ENCODE measurements at places on chromosomes 3 and 15.
A peak's percentile ranks its signal among the peaks of the same experiment; 100 is the strongest.

GRCh38 chr3:186760141-186760833 lies 23.1 kb upstream of the EIF4A2 start:
- peak; percentile 97 for DNase-seq
- H3K27me3 ChIP-seq, result no peaks in the 10 kb centered on the region
- no peak overlapping the region for H3K4me3 ChIP-seq
- H3K27ac ChIP-seq, result peak overlapping the region; percentile 67

- H3K4me1 ChIP-seq, result no peaks in the 10 kb centered on the region
- DNase-seq, result no peak
- no peak overlapping the region for H3K4me3 ChIP-seq
- H3K27ac ChIP-seq, result no peak overlapping the region
Observed at GRCh38 chr15:77074350-77074749, 3.4 kb upstream of the TSPAN3 start.

GRCh38 chr15:45690581-45691260 lies 55.9 kb downstream of the SQOR start:
- peak; percentile 13 for DNase-seq
- H3K4me3 ChIP-seq, result no peak overlapping the region
- no peak overlapping the region for H3K27ac ChIP-seq
- no peaks in the 10 kb centered on the region for H3K27me3 ChIP-seq

DNA sequence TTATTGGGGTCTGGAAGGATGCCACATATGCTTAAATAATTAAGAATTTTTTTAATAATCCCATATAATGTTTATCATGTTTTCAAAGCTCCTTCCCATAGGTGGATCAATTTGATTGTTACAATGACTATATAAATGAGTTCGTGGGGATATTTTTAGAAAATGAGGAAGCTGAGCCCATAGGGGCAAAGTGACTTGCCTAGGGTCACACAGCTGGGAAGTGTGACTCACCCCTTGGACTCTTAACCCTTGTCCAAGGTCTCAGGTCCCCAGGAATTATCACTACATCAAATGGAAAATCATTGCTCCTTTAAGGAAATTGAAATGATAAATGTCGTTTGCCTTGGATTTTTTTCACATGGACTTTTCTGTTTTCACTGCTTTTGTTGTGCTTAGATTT lies 161.2 kb upstream of the RGMA start:
- no peaks in the 10 kb centered on the region for H3K36me3 ChIP-seq
- DNase-seq, result peak; percentile 31
- H3K27ac ChIP-seq, result no peak overlapping the region
- H3K4me3 ChIP-seq, result no peak overlapping the region
- H3K4me1 ChIP-seq, result no peaks in the 10 kb centered on the region

DNA sequence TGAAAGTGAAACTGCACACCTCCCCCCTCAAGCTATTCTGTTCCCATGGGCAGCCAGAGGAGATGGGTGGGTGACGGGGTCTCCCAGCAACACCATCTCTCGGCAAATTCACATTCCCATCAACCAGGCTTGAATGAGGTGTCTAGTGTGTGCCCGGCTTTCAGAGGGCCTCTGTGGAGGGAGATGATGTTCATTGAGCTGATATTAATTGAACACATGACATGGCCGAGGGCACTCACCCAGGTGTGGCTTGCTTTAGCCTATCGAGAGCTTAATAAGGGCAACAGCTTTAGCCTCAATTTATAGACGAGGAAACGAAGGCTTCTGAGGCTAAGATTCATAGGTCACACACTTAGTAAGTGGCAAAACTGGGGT lies 288.0 kb downstream of the UACA start:
- no peak for DNase-seq
- H3K4me3 ChIP-seq, result no peak overlapping the region
- H3K4me1 ChIP-seq, result peaks cover 7% of the 10 kb centered on the region
- no peaks in the 10 kb centered on the region for H3K27me3 ChIP-seq
- no peak overlapping the region for H3K27ac ChIP-seq

GRCh38 chr15:73686781-73687256 lies 2.6 kb downstream of the CD276 start:
- H3K36me3 ChIP-seq, result peaks cover under 1% of the 10 kb centered on the region
- no peaks in the 10 kb centered on the region for H3K27me3 ChIP-seq
- no peak overlapping the region for H3K4me3 ChIP-seq

- H3K27me3 ChIP-seq, result no peaks in the 10 kb centered on the region
- no peak overlapping the region for H3K4me3 ChIP-seq
- H3K4me1 ChIP-seq, result peaks cover 5% of the 10 kb centered on the region
- H3K27ac ChIP-seq, result no peak overlapping the region
- no peak for DNase-seq
- H3K36me3 ChIP-seq, result peaks cover 9% of the 10 kb centered on the region
Observed at GRCh38 chr3:129281726-129282125, 3.1 kb downstream of the HMCES start.

DNA sequence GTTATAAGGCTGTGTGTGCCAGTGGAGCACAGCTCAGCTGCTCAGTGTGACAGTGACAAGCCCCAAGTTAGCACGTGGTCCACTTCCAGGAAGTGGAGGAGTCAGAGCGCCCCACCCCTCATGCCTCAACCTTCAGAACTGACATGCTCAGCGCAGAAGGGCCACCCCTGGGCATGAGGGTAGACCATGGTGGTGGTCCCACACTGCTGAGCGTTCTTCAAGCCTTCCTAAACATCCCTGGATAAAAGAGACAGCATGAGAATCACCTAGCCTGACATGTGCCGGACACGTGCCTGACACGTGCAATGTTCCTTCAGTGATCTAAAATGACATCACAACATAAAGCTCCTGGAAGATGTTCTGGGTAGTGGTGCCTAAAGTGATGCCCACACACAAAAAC lies 16.8 kb downstream of the ATP10A start:
- no peak overlapping the region for H3K27ac ChIP-seq
- DNase-seq, result no peak
- no peaks in the 10 kb centered on the region for H3K27me3 ChIP-seq
- peaks cover 12% of the 10 kb centered on the region for H3K4me1 ChIP-seq
- no peaks in the 10 kb centered on the region for H3K36me3 ChIP-seq

GRCh38 chr3:42349765-42350594 lies 60.4 kb downstream of the LYZL4 start:
- H3K4me1 ChIP-seq, result no peaks in the 10 kb centered on the region
- no peak overlapping the region for H3K4me3 ChIP-seq
- H3K36me3 ChIP-seq, result no peaks in the 10 kb centered on the region

DNA sequence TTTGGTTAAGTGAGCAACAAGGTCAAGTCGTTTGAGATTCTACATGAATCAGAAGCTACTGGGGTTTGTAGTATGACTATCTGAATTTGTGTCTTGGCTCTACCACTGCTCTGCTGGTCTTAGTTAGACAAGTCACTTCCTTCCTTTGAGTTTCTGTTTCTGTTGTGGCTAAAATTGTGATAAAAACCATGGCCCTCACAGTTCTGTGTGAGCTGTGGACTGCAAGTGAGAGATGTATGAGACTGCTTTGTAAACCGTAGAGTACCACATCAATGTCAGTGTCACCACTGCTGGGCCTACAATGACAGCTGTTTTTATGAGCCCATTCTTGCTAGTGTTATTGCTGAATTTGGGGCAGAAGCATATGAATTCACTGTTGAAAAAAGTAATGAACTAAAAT lies 32.7 kb downstream of the RARB start:
- H3K4me3 ChIP-seq, result no peak overlapping the region
- peaks cover 4% of the 10 kb centered on the region for H3K4me1 ChIP-seq
- no peaks in the 10 kb centered on the region for H3K27me3 ChIP-seq
- H3K27ac ChIP-seq, result no peak overlapping the region

GRCh38 chr15:57017024-57017423 lies 98.6 kb downstream of the TCF12 start:
- no peak overlapping the region for H3K27ac ChIP-seq
- DNase-seq, result no peak
- no peak overlapping the region for H3K4me3 ChIP-seq
- H3K27me3 ChIP-seq, result no peaks in the 10 kb centered on the region
- no peaks in the 10 kb centered on the region for H3K36me3 ChIP-seq

DNA sequence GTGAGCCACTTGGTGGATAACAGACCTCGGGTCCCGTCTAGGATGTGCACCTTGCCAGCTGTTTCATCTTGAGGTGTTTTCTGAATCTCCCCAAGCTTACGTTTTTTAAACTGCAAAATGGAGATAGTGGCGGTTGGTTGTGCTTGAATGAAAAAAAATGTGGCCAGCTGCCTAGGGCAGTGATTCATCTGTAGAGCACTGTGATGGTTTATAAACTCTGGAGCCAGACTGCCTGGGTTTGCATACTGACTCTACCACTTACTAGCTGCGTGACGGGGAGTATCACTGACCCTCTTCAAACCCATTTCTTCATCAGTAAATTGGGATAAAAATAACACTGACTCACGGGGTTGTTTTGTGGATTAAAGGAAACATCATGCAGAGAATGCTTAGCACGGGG lies 159.1 kb downstream of the CHL1 start:
- H3K27me3 ChIP-seq, result no peaks in the 10 kb centered on the region
- no peak for DNase-seq
- H3K27ac ChIP-seq, result no peak overlapping the region
- no peak overlapping the region for H3K4me3 ChIP-seq
- H3K4me1 ChIP-seq, result no peaks in the 10 kb centered on the region
- H3K36me3 ChIP-seq, result no peaks in the 10 kb centered on the region

- H3K27me3 ChIP-seq, result no peaks in the 10 kb centered on the region
- peaks cover 3% of the 10 kb centered on the region for H3K36me3 ChIP-seq
- peak; percentile 9 for DNase-seq
- no peak overlapping the region for H3K4me3 ChIP-seq
Observed at GRCh38 chr3:107574650-107575049, 51.9 kb downstream of the BBX start.

- no peaks in the 10 kb centered on the region for H3K36me3 ChIP-seq
- H3K27ac ChIP-seq, result no peak overlapping the region
- no peak for DNase-seq
- no peaks in the 10 kb centered on the region for H3K27me3 ChIP-seq
- no peak overlapping the region for H3K4me3 ChIP-seq
- H3K4me1 ChIP-seq, result no peaks in the 10 kb centered on the region
Observed at GRCh38 chr15:81054236-81054635, 53.5 kb downstream of the TLNRD1 start.

GRCh38 chr3:191958980-191959671 lies 498.2 kb downstream of the PYDC2 start:
- no peak overlapping the region for H3K27ac ChIP-seq
- H3K27me3 ChIP-seq, result no peaks in the 10 kb centered on the region
- no peaks in the 10 kb centered on the region for H3K36me3 ChIP-seq
- H3K4me1 ChIP-seq, result peaks cover 3% of the 10 kb centered on the region
- no peak for DNase-seq

GRCh38 chr3:100702082-100702979 lies 7.0 kb upstream of the TFG start:
- H3K36me3 ChIP-seq, result no peaks in the 10 kb centered on the region
- H3K4me1 ChIP-seq, result no peaks in the 10 kb centered on the region

GRCh38 chr3:49173116-49173791 lies 1.9 kb downstream of the KLHDC8B start:
- H3K4me3 ChIP-seq, result no peak overlapping the region
- H3K4me1 ChIP-seq, result peaks cover 21% of the 10 kb centered on the region
- no peaks in the 10 kb centered on the region for H3K27me3 ChIP-seq
- H3K36me3 ChIP-seq, result peaks cover 23% of the 10 kb centered on the region
- no peak overlapping the region for H3K27ac ChIP-seq

- no peak overlapping the region for H3K4me3 ChIP-seq
- H3K27me3 ChIP-seq, result no peaks in the 10 kb centered on the region
- no peak overlapping the region for H3K27ac ChIP-seq
- DNase-seq, result no peak
- H3K36me3 ChIP-seq, result no peaks in the 10 kb centered on the region
Observed at GRCh38 chr3:134381076-134381475, 6.8 kb upstream of the AMOTL2 start.

DNA sequence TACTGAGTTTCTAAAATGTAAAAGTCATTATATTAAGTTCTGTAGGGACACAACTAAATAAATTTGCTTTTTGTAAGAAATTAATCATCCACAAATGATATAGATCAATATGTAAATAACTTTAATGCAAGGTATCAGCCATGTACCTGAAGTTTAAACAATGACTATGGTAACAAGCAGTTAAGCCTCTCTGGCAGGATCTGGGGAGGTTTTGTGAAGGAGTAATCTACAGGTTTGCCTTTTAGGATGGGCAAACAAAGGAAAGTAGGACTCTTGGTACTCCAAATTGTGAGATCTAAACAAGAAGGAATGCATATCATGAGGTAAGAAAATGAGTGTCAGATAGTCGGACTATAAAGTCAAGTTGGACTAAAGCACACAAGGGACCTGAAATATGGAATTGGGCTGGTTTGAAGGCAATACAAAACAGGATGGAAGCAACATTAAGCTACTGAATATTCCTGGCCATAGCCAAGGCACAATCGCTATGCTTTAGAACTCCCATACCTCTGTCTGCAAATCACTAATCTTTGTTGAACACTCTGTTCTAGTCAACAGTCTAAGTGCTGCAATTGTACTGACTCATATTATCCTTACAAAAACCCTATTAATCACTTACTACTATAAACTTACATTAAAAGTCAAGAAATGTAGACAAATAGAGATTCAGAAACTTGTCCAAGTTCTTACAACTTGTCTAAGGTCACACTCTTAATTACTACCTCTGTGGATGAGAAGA lies 412.8 kb downstream of the DIPK2A start:
- DNase-seq, result no peak
- no peak overlapping the region for H3K4me3 ChIP-seq
- no peaks in the 10 kb centered on the region for H3K4me1 ChIP-seq
- H3K27ac ChIP-seq, result no peak overlapping the region
- H3K36me3 ChIP-seq, result no peaks in the 10 kb centered on the region

GRCh38 chr3:171458071-171458863 lies 1.9 kb downstream of the TNIK start:
- no peaks in the 10 kb centered on the region for H3K36me3 ChIP-seq
- H3K27me3 ChIP-seq, result peaks cover 7% of the 10 kb centered on the region
- DNase-seq, result no peak
- H3K4me1 ChIP-seq, result peaks cover 6% of the 10 kb centered on the region
- H3K4me3 ChIP-seq, result no peak overlapping the region

DNA sequence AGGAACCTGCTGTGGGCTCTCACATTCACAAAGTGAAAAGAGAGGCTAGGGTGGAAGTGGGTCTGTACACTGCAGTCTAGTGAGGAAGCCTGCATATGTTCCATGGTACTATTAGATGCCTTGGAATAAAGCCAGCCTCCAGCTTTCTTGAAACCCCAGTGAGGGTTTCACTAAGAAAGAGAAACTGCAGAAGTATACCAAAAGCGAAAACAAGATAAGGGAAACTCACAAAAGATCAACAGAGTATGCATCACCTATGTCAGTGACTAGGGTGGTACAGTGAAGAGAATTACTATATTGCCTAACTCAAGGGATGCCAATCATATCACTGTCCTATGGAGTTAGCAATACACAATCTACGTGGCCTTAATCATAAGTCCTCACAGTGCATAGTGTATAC lies 212.5 kb upstream of the GADL1 start:
- H3K36me3 ChIP-seq, result no peaks in the 10 kb centered on the region
- H3K4me3 ChIP-seq, result no peak overlapping the region
- no peaks in the 10 kb centered on the region for H3K27me3 ChIP-seq
- H3K4me1 ChIP-seq, result peaks cover 7% of the 10 kb centered on the region
- no peak overlapping the region for H3K27ac ChIP-seq
- no peak for DNase-seq

- H3K27me3 ChIP-seq, result no peaks in the 10 kb centered on the region
- no peaks in the 10 kb centered on the region for H3K4me1 ChIP-seq
- DNase-seq, result no peak
- H3K27ac ChIP-seq, result no peak overlapping the region
- H3K4me3 ChIP-seq, result no peak overlapping the region
Observed at GRCh38 chr15:35618260-35619188, 72.6 kb upstream of the DPH6 start.

GRCh38 chr3:176935194-176935888 lies 261.9 kb downstream of the TBL1XR1 start:
- no peak overlapping the region for H3K27ac ChIP-seq
- no peaks in the 10 kb centered on the region for H3K4me1 ChIP-seq
- H3K27me3 ChIP-seq, result no peaks in the 10 kb centered on the region
- DNase-seq, result no peak
